Activated naive CD4-positive, alpha-beta T cell (primary cell): ENCODE measurements at places on chromosomes 11 and 22.

DNA sequence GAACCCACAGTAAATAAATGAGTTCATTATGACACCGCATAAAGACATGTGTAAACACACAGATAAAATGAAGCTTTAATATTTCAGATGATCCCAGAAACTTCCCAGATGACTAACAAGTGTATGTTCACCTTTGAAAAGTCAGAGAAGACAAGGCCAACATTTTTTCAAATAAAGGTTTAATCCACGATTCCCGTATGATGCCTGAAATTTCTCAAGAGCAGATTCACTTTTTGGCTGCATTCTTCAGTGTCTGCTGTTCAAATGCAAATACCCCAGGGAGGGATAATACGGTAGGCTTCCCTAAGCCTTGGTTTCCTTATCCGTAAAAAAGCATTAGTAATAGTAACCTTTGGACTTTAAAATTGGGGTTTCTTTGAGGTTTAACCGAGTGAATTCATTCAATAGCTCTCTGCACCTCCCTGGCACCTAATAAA, 62.5 kb downstream of the SYTL2 start:
- no peak for DNase-seq

- DNase-seq, result no peak
Observed at GRCh38 chr11:134576286-134576685, 164.2 kb upstream of the B3GAT1 start.

GRCh38 chr11:111731821-111732220, 34.4 kb downstream of the PPP2R1B start:
- no peak for DNase-seq

DNA sequence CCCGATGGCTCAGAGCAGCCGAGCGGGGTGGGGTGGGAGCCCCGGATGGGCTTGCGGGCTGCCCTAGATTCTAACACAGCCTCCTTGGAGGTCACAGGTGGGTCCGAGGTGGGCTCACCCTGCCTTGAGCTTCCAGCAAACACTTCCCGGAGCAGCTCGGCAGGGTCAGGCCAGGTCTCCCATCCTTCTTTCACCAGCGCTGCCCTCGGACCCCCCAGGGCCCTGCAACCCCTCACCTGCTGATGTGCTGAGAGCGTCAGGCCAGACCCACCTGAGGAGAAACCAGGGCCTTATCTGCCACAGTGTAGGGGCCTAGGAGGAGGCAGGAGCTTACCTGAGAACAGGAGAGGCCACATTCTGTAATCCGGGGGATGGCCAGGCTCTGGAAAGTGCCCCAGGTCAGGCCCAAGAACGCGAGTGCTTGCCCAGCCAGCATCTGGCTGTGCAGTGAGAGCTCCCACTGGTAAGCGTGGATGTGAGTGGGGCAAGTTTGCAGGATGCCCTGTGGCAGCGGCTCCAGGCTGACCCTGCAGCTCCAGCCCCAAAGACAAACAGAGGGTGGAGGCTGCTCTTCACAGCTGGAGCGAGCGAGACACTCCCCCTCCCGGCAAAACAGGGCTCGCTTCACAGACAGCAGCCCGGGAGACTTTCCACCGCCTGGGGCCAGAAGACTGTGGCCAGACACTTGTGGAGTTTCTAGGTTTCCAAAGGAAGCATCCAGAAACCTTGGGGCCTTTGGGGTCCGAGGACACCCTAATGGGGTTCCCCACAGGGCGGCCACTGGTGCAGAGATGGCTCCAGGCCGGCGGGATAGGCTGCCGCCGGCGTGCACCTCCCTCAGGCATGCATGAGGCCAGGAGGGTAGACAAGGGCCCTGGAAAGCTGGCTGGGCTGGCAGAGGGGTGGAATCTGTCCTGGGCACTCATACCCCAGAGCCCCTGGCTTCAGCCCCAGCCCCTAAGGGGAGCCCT, at the start of gene IL17REL:
IL17REL (minus strand) TSS at position 555 of the 971 bp plus-strand sequence; CDS start at position 436, 119 bp downstream.
- no peak for DNase-seq

- no peak for DNase-seq
Observed at GRCh38 chr11:92122561-92122960, 102.1 kb upstream of the FAT3 start.

GRCh38 chr11:44903518-44903917, 47.2 kb downstream of the TP53I11 start:
- no peak for DNase-seq

- no peak for DNase-seq
Observed at GRCh38 chr11:103773059-103773458, 263.4 kb upstream of the DDI1 start.

DNA sequence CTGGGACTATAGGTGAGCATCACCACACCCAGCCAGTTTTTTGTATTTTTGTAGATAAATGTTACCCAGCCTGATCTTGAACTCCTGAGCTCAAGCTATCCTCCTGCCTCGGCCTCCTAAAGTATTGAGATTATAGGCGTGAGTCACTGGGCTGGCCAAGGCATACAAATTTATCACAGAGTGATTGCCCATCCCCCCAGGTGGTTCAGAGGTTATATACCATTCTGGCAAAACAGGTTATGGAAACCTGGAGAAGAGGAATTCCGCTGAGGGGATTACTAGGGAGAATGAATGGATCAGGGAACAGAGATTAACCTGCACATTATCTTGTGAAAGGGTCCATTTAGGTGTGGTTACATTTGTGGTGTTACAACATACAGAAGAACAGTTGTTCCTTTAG, 8.1 kb downstream of the ATG13 start:
- DNase-seq, result no peak

GRCh38 chr22:17706947-17707346, 67.3 kb downstream of the BID start:
- DNase-seq, result no peak

DNA sequence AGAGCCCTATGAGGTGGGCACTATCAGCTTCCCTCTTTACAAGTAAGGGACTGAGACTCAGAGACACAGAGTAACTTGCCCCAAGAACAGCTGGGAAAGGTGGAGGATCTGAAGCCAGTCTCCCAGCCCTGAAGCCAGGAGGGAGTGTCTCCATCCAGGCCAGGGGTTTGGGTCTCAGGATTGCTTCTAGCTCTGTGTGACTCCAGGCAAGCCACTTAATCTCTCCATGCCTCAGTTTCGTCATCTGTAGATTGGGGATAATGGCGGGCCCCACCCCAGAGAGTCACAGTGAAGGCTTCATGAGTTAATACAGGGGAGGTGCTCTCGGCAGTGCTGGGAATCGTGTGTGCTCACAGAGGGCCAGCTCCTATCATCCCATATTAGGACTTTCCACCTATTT, 10.5 kb downstream of the MAP4K2 start:
- no peak for DNase-seq

DNA sequence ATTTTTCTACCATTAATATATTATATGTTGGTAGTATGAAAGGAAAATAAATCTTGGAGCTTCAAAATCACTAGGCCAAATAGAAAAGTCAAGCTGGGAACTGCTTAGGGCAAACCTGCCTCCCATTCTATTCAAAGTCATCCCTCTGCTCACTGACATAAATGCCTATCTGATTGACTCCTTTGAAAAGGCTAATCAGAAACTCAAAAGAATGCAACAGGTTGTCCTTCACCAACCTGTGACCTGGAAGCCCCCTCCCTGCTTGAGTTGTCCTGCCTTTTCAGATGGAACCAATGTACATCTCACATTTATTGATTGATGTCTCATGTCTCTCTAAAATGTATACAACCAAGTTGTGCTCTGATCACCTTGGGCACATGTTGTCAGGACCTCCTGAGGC, 3.2 kb upstream of the TRIM34 start:
- DNase-seq, result no peak

- DNase-seq, result no peak
Observed at GRCh38 chr11:34649597-34649996, 28.7 kb downstream of the EHF start.

- DNase-seq, result no peak
Observed at GRCh38 chr11:111106641-111107040, 138.9 kb upstream of the POU2AF2 start.

DNA sequence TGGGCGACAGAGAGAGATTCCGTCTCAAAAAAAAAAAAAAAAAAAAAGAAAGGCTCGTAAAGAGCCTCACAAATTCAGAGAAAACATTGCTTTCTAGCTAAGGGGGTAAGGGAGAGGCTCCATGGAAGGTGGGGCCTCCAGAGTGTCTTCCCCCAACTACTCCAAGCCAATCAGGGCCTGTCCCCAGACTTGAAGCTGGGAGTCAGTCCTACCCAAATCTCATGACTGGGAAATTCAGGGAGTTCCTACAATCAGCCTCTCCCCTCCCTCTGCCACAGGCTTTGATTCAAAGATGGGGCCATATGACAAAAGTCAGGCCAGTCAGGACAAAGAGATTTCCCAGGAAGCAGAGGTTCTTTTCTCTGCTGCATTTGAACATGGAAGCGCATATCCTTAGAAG, 63.0 kb upstream of the NUP160 start:
- DNase-seq, result no peak

DNA sequence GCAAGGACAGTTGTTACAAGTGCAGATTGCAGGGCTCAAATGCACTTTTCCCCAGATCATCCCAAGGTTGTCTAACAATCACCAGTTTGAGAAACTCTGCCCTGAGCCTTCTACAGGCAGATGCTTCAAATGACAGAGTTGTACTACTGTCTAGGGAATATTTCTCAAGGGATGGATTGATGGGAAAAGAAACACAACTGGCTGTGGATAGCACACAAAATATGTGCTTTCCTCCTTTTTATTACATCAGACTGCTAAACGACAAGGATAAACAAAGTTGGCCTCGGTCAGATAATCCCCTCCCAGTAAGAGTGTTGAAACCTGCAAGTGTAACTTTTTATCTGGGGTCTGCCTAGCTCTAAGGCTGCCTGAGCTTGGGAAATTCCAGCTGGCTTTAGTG, 46.6 kb upstream of the SORL1-AS1 start:
- DNase-seq, result no peak

DNA sequence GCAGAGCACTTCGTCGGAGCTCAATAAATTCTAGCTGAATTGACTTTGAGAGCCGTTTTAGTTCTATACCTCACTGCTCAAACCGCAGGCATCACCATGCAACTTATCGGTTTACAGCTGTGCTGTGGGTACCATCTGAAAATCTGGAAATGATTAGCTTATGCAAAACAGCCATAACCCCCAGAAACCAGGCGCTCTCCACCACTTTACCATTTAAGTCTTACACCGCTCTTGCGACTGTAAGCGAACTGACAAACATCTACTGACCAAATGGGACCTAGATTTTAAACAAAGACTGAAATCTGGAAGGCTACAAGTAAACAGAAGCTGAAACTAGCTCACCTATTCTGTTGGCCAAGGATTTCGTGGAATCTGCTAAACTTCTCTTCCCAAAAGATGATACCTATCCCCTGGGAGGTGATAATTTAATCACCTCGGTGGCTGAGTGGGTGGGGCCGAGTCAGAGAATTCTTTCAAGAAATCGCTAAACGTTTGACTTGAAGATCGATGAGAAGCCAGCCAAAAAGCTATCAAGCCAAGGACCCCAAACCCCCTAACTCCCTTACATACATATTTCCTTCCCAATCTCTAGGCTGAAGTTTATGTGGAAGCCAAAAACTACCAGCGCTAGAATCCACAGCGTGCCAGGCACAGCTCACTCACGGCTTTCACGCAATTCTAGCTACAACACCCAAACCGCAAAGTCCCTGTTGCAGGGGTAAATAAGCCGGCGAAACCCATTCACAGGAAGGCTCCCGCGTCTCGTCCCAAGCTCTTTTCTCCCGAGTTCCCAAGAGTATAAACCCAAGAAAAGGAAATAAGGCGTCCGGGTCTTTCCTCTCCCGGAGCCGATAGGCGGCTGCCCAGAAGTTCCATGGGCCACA, 644 bp downstream of the SPTY2D1 start:
- DNase-seq, result no peak
